Activated naive CD8-positive, alpha-beta T cell treated with anti-CD3 and anti-CD28 coated beads, Interleukin-2, amount 50 U/mL, for 16 hours (primary cell): ENCODE measurements at places on chromosomes 12 and 14.

GRCh38 chr12:104360983-104361707, 57.6 kb downstream of the EID3 start:
- DNase-seq, result no peak

GRCh38 chr14:55265197-55265596, 6.0 kb upstream of the FBXO34 start:
- no peak for DNase-seq

DNA sequence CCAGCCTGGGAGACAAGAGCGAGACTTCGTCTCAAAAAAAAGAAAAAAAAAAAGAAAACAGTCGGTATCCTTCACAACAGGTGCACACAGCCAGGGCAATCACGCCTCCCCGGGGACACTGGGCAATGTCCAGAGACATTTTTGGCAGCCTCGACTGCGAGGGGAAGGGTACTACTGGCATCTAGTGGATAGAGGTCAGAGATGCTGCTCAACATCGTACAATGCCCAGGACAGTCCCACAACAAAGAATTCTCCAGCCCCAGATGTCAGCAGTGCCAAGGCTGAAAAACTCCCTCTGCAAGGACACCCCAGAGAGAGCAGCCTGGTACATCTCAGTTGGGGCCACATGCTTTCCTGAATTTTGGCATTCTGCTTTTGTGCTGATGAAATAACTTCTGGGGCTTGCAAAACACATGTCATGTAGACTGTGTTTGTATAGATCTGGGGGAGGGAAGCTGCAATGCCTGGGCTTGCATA, 21.5 kb downstream of the ALDH2 start:
- DNase-seq, result no peak

- DNase-seq, result no peak
Observed at GRCh38 chr14:103735815-103736545, 20.4 kb downstream of the ZFYVE21 start.

DNA sequence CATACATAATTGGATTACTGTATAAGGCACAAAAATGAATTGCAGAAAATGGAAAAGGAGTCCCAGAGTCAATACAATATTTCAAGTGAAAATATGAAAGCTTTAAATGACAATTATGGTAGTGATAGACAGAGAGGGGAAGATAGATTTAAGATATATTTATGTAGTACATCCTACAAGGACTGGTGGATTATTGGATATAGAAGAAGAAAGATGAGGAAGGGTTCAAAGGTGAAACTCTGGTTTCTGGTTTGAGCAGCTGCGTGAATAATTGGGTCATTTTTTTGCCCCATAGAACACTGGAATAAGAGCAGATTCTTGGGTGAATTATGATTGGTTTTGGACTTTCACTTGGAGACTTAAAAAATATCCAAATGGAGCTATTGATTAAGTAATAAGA, 19.4 kb downstream of the PIK3C2G start:
- DNase-seq, result no peak

GRCh38 chr12:76029982-76030340, 1.6 kb downstream of the PHLDA1 start:
- no peak for DNase-seq

DNA sequence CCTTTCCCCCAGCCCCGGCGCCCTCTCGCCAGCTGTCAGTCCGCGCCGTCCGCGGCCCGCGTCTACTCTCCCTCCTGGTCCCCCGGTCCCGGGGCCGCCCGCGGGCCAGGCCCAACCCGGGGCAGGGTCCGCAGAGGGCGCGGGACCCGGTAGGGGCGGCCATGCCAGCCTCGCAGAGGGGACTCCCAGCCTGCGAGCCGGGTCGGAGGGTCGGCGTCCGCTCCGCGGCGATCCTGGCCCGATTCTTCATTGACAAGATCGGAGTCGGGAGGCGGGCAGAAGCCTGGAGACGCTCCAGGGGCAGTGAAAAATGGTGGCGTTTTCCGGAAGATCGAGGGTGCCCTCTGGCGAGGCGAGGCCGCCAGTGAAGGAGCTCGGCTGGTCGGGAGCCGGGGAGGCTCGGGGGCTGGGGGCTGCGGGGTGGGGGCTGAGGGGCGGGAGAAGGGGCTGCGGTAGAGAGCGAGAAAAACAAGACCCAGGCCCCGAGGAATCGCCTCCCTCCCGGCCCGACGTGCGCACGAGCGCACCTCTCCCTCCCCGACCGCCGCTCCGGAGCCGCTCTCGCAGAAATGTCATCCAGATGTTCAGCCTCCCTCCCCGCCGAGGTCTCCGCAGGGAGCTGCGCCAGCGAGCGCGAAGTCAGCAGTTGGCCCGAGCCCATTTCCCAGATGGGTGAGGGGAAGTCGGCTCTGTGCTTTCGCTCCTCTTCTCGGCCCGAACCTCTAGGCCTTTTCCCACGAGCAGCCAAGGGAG, 647 bp upstream of the TGFB3 start:
- DNase-seq, result peak; percentile 25

DNA sequence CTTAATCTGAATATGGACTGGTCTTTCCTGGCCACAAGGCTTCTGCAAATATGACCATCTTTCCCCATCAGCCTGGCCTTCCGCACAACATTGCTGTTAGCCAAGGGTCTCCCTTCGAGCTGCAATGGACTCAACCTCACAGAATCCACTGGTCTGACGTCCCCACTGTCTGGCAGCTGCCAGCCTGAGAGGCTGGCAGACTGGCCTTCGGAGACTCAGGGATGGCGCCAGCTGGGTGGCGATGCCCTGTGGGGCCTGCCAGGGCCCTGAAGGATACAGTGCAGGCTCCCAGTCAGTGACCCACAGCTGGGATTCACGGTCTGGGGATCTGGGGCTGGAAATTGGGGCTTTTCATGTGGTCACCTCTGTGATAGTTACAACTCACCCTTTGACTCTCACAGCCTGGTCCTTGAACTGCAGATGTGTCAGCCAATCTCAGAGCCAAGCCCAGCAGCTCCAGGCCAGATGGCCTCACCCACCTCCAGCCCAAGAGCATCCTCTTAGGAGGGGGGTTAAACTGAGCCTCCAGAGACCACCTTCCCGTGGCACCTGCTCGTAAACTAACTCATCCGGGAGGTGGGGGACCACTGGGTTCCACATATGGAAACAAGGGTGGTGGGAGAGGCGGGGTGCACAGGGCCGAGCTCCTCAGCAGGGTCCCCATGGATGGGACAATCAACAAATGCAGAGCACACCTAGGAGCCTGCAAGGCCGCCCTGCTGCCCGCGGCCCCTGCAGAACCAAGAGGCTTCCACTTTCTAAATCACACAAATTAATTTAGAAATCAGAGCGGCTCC, 21.1 kb upstream of the C14orf180 start:
- no peak for DNase-seq

DNA sequence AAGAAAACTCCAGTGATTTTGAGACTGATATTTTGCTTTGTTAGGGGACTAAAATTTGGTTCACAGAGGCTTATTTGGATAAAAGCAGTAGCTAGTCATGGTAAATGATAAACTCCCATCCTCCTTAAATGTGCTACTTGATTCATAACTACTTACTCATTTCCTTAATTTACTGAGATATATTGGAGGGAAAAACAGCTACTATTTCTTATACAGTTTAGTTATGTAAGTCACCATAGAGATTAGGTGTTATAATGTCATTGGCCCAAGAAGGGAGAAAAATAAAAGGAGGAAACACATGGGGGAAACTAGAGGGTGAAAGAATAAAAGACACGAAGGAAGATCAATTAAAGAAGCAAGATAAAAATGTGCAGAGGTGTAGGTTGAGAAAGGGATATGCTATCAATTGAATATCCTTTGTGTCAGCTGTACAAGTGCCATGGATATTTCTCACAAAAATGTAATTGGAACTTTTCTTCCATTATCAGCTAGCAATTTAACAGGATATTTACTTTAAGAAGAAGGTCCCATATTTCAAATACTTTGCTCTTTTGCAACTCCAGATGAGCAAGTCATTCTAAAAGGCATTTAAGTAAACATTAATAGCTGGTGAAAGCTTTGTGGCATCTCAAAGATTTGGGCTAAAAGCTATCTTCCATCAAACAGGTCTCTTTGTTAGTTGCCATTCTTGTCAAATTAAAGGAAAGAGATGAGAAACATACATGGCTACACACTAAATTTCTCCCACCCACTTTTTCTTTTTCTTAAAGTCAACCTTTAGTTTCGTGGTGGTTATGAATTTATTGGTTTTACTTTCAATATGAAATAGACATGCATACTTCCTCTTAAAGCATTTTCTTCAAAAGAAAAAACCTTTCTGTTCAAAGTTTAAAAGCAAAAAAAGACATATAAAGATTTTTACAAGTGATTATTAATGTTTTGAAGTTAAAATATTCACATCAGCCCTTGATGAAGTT, 439.5 kb downstream of the CCER1 start:
- DNase-seq, result no peak

GRCh38 chr14:76810953-76811400, 1.7 kb downstream of the ANGEL1 start:
- DNase-seq, result no peak
